ENCODE measurements at places on chromosomes 7 and 10.
A peak's percentile ranks its signal among the peaks of the same experiment; 100 is the strongest.

DNA sequence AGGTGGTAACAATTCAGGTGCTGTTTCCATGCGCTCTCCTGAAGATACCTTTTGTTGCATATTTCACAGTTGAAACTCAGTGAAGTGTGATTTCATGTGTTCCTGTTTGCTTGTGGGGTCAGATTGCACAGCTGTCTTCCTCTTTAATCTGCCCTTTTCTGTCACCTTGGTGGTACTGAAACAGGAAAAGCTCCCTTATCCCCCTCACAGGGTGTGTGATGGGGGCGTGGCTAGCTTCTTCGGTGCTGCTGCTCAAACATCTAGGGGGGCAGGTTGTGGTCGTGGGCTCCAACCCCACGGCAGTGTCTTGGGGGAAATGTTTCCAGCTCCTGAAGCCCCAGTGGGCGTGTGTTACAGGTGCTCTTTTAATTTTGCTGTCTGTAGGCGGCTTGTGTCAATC, 107.4 kb upstream of the KLF14 start:
- peak; percentile 45 for DNase-seq

DNA sequence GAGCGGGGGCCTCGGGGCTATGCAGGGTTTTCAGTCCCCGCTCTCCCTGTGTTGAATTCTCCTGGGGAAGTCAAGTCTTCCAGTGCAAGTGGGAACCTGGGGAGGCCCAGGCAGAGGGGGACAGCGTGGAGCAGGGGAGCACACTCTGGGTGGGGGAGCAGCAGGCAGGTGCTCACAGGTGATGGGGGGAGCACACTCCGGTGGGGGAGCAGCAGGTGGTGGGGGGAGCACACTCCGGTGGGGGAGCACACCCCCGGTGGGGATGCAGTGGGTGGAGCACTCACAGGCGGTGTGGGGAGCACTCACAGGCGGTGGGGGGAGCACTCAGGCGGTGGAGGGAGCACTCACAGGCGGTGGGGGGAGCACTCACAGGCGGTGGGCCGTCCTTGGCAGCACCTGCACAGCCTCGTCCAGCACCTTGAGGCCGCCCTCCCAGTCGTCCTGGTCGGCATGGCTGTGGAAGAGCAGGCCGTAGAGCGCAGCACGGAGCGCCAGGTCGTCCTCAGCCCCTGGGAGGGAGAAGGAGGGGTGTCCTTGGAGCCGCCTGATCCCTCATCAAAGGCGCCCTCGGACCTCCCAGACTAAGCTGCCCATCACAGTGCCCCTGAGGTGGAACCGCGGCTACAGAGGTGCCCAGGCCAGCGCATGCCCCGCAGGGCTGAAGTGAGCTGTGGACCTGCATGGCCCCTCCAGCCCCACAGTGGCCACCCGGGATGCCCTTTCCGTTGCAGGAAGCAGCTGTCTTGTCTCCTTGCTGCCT, 56.7 kb downstream of the CFAP46 start:
- no peak for DNase-seq

DNA sequence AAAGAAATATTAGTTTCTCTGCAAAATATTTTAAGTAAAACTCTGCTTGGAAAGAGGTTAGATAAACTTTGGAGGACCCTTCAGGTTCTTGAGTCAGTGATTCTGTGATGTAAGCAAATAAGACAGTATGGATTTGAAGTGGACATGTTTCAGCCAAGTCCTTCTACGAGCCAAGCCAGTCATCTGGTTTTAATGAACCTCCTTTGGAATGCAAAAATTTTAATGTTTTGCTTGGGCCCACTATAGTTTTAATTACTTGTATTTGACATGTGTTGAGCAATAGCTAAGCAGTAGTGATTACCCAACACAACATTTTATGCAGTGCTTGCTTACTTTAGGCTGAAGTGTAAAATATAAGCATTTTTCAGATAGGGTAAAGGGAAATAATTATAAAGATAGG, 296.3 kb upstream of the SEMA3D start:
- no peak for DNase-seq

DNA sequence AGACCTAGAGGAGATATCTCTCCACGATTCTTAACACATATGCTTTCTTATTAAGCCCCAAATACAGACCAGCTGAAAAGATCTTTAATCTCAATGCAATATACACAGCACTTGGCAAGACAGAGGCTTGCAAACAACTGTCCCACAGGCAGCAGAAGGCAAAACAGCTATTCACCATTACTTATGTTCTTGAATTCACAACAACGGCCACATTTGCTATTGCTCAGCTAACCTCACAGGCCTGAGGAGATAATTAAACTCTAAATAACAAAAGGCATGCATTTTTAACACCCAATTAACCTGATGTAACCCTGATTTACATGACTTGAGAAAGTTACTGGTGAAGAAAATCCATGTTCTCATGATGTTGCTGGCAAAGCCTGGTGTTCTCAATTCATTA, 216.4 kb downstream of the CRPPA start:
- DNase-seq, result no peak

DNA sequence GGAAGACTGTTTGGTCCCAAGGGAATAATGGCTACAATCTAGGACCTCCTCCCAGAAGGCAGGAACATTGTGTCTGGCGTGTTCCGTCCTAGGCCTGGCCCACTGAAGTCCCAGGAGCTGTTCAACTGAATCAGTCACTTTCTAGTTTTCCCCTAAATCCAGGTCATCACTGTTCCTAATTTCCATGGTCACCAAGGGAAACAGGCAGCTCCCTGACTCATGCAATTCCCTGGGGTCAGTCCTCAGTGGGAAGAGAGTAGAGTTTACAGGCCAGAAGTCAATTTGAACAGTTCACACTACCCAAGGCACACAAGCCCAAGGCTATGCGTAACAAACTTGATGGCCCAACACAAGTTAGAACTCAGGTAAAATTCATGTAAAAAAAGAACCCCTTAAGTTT, 44.0 kb downstream of the CREB3L2 start:
- no peak for DNase-seq

DNA sequence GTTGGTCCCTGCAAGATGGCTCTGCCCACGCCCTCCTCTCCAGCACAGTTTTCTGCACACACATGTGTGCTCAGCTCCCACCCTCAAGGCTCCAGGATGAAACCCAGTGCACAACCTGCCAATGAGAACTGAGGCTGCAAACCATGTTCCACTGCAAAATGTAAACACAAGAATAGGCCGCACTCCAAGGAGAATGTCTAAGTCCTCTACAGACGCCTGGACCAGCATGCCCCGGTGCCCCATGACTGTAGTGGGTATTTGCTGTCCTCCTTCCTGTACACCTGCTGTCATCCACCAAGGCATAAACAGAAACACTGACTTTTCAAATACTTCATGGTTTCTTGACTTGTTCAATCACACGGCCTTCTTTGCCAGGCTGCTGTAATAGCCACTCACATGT, 72.6 kb downstream of the COBL start:
- peak; percentile 7 for DNase-seq

- DNase-seq, result no peak
Observed at GRCh38 chr10:116669080-116669479, 48.3 kb downstream of the PNLIPRP2 start.

- DNase-seq, result no peak
Observed at GRCh38 chr7:110664803-110665202, 426.1 kb upstream of the LRRN3 start.

DNA sequence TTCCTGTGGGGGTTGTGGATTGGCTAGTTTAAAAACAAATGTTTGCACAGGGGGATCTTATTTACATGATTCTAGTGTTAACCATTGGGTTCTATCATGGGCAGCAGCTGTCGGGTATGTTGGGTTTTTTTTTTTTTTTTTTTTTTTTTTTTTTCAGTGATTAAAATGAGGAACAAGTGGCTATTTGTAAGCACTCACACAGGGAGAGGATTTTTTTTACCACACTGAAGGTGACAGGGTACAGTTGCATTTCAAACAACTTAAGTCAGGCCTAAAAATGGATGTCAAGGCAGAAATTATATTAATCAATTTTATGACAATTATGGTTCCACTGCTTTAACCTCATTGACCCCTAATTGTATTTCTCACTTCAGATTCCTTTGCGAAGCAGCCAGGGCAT, 92.8 kb downstream of the CD36 start:
- DNase-seq, result no peak

GRCh38 chr7:27277628-27278027, 35.0 kb downstream of the EVX1 start:
- peak; percentile 51 for DNase-seq

DNA sequence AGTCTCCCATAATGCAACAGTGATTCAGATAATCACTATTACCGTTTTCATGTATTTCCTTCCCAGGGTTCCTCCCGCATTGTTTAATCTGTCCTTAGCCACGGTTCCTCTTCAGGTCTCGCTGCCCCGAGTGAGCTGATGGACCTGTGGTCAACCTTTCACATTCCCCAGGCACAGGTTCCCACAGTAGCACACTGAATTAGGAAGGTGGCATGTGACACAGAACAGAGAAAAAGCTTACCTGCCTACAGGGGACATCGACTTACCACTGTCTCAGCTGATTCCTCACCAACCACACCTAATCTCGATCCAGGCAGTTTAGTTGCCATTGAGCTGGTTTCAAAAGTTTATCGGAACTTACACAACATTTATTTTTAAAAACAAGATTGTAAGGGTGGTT, 72.2 kb downstream of the MTURN start:
- no peak for DNase-seq

DNA sequence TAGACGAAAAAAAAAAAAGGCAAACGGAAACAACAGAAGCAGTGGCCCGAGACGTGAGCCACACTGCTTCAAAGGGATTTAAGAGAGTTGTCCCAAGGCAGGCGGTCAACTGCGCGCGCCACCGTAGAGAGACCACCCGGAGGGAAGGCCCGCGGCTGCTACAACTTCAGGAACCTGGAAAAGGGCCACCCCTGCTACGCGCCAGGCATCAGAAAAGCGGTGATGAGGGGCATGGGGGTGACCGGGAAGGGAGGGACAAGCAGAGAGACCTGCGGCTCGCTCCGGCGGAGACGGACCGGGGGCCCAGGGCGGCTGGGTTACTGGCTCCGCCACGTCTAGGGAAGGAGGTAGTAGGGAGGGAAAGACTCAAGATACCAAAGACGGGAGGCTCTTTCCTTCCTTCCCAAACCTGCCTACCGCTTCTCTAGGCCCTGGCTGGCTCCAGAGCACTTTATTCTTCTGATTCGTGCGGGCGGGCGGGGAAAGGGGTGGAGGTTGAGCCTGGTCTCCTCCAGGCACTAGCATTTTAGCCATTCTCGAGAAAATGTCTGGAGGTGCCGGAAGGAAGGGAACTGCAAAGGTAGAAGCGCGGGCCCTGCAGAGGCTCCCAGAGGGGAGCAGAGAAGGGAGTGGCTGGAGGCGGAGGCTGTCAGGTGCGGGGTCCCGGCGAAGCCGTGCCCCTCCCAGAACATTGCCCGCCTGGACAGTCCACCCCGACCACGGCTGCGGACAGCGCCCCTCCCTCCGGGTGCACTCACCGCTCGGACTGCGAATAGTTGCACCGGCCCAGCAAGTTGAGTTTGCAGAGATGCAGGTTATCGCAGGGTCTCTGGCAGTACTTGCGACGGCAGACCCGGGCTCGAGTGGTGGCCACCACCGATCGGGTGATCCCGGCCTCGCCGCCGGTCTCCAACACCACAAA, 993 bp downstream of the ZC3HAV1 start:
- DNase-seq, result peak; percentile 71

- peak; percentile 73 for DNase-seq
Observed at GRCh38 chr10:131874991-131875451, 25.8 kb upstream of the PPP2R2D start.

DNA sequence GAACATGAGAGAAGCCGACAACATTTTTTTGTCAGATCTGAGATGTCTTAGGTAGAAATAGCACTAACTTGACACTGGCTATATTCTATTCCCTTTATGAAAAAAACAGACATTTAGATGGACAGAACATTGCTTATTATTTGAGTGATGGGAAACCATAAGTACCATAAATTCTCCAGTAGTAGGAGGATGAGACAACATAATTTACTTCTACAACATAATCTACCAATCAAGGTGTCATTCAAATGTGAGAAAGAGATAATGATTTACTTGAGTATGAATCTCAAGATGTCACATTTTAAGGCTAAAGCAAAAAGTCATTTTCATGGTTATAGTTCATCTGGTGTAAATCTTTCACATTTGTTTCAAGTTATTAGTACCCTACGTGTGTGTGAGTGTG, 110.8 kb downstream of the CALCR start:
- DNase-seq, result no peak

- no peak for DNase-seq
Observed at GRCh38 chr7:100566018-100566531, 7.6 kb downstream of the SAP25 start.

GRCh38 chr7:37510043-37510634, 61.5 kb upstream of the ELMO1 start:
- no peak for DNase-seq

DNA sequence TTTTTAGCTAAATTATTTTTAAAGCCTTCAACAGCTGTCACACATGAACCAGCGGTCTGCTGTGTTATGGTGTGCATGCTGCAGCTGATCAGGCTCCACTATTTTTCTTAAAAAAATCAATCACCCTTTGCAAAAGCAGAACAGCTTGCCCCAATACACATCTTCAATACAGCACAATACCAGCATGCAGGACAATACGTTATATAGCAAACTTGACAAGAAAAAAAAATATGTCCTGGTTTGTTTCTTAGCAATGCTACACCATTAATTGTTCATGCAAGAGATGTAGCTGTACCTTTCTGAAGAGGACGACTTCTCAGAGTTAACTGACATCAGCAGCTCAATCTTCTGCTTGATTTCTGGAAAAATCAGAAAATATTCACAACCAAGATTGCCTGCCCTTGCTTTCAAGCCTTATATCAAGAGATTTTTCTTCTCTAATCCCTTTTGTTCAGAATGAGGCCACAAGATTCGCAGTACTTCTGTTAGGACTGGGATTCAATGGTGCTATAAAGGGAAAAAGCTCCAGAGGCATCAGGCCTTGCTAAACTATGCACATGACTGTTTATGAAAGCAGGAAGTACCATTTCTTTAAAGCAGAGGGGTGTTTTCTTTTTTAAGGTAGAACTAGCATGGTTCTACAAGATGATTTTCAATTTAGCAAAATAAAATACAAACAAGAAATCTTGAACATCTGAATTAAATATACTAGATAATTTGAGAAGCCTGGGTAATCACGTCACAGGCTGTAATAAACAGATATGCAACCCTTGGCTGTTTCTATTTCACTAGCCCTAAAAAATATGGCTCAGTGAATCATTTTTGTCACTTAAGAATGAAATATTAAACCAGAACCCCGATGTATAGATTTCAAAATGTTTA, 120.0 kb downstream of the SRPK2 start:
- no peak for DNase-seq

- no peak for DNase-seq
Observed at GRCh38 chr7:122300211-122300932, 4.2 kb downstream of the FEZF1 start.

DNA sequence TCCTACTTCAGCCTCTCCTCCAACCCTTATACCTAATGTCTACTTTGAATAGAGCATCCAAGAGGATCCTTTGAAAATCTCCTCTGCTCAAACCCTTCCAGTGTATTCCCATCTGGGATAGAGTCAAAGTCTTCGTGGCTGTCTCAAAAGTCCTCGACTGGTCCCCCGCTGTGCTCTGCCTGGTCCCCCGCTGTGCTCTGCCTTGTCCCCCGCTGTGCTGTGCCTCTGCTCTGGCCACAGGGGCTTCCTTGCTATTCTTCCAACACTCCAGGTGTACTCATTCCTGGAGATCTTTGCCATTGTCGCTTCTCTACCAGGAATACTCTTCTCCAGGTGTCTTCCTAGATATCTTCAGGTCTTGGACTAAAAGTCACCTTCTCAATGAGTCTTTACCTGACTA, 36.1 kb upstream of the COMMD3 start:
- DNase-seq, result no peak
